ENCODE measurements at places on chromosomes 2 and 18.

GRCh38 chr2:12167525-12168317 is 421.3 kb downstream of the LPIN1 start:
- no peak for DNase-seq

DNA sequence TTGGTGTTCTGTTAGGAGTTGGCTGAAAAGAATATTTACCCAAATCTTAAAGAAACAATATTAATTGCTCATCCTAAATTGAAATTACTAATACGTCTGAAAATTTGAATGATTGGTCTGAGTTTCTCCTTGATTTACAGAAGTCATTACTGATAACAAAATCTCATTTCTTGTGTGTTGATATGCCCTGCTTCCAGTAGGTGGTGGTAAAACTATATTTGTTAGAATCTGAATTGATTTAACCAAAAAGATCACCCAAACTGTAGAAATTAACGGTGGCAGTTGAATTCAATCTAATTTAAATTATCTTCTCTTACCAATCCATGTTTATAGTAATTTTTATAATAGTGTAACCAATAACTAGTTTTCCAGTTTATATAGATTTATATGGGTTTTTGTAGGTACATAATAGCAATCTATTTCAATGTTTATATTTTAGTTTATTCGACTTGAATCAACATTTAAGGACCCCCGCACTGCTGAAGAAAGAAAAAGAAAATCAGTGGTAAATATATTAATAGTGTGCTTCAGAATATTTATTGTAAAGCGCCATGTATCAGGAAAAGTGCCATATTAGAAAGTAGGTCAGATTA is 38.3 kb downstream of the PAPOLG start:
- DNase-seq = no peak

GRCh38 chr2:189561371-189562038 is 19.1 kb downstream of the SLC40A1 start:
- no peak for DNase-seq

DNA sequence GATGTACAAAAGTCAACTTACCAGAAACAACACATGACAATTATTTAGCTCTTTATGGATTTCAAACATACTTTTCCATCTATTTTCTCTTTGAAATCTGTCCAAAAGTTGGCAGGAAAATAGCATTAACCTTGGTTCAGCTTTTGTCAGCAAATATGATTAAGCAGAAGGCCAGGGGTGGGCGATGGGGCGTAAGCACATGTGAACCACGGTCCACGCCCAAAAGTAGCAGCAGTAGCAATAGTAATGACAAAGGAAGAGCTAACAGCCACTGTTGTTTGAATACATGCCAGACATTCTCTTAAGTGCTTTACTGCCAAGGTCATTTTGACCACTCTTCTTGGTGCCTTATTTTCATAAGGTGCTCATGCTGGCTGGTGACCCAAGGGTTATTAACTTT is 73.5 kb downstream of the ANTXR1 start:
- no peak for DNase-seq

- DNase-seq = no peak
Observed at GRCh38 chr2:226080334-226080733, 680.8 kb downstream of the NYAP2 start.

DNA sequence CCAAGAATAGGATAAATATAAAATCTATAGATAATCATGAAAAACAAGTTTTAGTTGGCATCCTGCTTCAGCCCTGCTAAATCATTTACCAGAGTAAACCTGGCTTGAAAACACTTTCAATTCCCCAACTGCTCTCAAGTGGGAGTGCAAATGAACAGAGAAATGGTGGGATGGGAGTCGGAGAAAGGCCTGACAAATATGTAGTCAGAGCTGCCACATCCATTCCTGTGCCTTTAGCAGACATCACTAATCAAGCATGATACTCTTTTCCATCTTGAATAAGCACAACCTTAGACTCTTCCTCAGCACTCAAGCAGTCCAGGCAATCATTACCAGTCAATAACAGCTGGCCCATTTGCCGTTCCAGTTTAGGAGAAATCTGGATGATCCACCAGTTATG is 101.3 kb downstream of the ANKRD44 start:
- no peak for DNase-seq

- DNase-seq = no peak
Observed at GRCh38 chr2:174054926-174055325, 89.8 kb upstream of the SP3 start.

GRCh38 chr2:200702646-200703118 is 109.0 kb upstream of the BZW1 start:
- no peak for DNase-seq

DNA sequence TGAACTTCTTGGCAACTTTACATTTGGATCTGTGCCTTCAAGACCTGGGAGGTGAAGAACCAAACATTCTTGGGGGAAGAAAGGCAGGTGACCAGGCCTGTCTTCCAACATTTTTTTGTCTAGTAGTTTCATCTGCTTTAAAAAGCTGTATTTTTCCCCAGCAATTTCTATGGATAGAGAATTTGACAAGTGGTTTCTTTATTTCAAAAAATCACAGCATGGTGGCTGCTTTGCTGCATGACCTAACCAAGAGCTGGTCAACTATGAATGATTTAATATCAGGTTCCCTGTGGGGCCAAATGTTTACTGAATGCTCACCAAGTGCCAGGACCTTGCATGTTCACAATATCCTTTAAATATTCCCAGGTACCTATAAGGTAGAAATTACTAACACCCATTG is 19.1 kb downstream of the LRP2 start:
- DNase-seq = no peak

GRCh38 chr2:6474161-6475140 is 391.3 kb downstream of the CMPK2 start:
- DNase-seq = no peak

All from aorta (tissue), 5 donors.